ENCODE measurements at places on chromosomes 2 and 18.
A peak's percentile ranks its signal among the peaks of the same experiment; 100 is the strongest.

GRCh38 chr18:7840411-7840810 is 273.3 kb downstream of the PTPRM start:
- no peak for DNase-seq

DNA sequence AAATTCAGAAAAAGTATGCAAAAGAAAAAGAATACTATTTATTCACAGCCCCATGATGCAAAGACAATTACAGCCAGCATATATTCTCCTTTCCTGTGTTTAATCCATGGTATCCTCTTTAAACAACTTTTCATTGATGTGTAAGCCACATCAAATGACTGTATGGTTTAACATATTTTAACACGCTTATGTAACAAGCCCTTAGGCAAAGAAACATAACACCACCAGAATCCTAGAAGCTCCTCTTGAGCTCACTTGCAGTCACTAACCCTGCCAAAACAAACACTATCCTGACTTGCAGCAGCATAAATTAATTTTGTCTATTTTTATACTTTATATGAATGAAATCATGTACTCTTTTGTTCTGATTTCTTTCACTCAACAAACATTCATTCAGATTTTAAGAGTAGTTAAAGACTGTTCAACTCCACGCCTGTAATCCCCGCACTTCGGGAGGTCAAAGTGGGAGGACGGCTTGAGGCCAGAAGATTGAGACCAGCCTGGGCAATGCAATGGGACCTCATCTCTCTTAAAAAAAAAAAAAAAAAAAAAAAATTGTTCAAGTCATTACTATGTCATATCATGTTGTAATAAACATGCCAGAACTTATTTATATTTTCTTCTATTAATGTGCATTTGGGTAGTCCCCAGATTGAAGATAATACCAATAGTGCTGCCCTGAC is 226.3 kb downstream of the NBAS start:
- no peak for DNase-seq

- DNase-seq, result no peak
These were observed 696.9 kb upstream of the GYPC start for GRCh38 chr2:125959047-125959446.

DNA sequence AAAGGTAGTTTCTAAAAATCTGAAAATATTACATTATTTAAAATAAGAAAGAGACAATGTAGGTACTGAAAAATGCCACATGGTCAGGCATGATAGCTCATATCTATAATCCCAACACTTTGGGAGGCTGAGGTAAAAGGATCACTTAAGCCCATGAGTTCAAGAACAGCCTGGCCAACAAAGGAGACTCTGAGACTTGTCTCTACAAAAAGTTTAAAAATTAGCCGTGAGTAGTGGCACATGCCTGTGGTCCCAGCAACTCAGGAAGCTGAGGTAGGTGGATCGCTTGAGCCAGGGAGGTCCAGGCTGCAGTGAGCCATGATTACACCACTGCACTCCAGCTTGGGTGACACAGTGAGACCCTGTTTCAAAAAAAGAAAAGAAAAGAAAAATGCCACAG is 21.8 kb downstream of the ATAD2B start:
- DNase-seq, result no peak

- no peak for DNase-seq
These were observed 463 bp downstream of the HS1BP3 start for GRCh38 chr2:20650393-20650876.

GRCh38 chr2:46248171-46248570 is 49.0 kb upstream of the EPAS1 start:
- no peak for DNase-seq

DNA sequence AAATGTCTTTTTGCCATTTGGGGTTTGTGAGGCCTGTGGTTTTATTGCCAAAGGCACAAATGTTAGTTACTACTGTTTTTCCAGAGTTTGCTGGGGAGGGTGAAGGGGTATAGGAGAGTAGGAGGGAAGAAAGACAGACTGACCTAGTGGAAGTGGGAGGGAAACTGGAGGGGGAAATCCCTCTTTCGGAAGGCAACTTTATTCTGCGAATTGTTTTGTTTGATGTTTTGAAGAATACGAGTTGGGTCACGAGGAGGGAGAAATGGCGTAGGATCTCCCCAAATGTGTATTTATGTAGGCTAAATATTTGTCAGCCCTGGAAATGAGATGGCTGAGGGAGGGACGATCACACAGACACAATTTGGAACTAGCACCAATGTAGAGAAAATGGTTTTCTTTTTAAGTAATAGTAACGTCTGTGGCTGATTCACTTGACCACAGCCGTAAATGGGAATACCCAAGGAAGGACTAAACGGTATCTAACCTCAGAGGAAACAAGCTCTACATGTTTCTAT is 172.3 kb downstream of the ICOS start:
- DNase-seq, result peak; percentile 29

- no peak for DNase-seq
These were observed 259.4 kb downstream of the ANAPC1 start for GRCh38 chr2:111624411-111625156.

- no peak for DNase-seq
These were observed 43.0 kb downstream of the FIGN start for GRCh38 chr2:163692611-163693482.

DNA sequence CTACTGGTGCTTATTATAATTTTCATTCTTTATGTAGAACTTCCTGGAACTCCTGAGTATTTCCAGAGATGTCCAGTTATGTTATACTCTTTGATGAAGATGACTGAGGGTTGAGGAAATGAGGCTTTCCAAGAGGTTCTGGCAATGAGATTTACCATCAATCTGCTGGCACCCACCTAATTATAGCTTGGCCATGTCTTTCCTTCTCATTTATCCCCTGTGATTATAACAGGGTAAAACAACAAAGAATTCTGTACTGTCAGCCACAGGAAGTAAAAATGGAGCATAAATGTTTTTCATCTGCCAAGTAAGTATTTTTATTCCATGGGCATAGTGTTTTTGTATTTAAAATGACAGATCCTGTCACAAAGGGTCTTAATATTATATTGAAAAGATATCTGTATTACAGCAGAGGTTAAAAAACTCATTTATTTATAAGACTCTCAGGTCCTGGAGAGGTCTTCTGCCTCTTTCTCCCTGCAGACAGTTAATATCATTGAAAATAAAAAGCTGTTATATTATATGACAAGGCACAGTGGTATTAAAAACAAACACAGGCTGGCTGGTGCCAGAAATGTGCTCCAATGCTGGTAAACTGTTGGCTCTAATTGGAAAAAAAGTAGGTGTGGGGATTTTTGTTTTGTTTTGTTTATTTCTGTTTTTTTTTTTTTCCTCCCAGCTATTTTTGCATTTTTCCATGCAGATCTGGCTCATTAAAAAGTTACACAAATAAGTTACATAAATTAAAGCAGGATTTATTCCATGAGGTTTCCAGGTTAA is 1764.1 kb upstream of the CELF4 start:
- DNase-seq, result no peak

DNA sequence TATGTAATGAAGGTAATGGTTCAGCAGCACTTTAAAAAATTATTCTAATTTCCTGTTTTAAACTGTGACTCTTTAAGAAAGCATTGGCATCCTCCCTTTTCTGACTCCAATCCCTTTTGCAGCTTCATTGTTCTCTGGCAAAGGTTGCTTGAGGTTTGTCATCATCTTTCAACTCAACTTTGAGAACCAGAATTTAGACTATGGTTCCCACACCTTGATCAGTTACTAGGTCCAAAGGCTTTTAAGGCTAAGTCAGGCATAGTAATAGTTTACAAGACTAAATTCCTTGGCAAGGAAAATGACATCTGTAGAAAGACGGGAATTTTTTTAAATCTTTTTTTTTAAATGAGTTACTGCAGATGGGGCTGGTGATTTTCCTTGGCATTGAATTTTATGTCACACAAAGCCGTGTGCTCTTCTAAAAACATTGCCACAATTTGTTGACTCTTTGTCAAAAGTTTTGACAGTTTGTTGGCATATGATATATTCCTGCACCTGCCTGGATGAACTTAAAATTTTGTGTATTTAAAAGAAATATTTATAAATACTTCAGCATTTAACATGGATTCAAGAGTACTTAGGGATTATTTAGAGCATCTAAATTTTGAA is 451.0 kb downstream of the MEIS1 start:
- no peak for DNase-seq

- DNase-seq, result peak; percentile 8
These were observed 201.4 kb downstream of the SOCS6 start for GRCh38 chr18:70489986-70490933.

GRCh38 chr2:102473020-102473419 is at the start of gene SLC9A4:
SLC9A4 (plus strand) TSS chr2:102473226; CDS start chr2:102473760, 534 bp downstream.
- DNase-seq, result peak; percentile 40

DNA sequence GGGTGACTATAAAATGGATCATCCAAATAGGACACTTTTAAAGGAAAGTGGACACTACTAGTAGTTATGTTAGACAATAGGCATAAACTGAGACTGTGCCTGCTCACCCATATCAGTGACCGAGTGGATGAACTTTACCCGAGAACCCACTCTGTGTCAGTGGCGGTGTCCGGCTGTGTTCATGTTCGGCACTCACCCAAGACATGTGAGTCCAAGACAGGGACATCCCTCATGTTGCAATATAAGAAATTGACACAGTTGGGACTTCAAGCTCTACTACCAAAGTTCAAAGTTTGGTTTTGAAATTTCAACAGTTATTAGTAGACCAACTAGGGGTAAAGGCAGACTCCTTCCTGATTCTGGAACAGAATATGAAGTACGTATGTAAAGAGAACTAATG is 326.3 kb upstream of the TNP1 start:
- DNase-seq, result no peak

GRCh38 chr18:25553631-25554263 is 201.8 kb upstream of the ZNF521 start:
- DNase-seq, result no peak

- no peak for DNase-seq
These were observed 83.7 kb downstream of the BCL11A start for GRCh38 chr2:60469536-60470317.

DNA sequence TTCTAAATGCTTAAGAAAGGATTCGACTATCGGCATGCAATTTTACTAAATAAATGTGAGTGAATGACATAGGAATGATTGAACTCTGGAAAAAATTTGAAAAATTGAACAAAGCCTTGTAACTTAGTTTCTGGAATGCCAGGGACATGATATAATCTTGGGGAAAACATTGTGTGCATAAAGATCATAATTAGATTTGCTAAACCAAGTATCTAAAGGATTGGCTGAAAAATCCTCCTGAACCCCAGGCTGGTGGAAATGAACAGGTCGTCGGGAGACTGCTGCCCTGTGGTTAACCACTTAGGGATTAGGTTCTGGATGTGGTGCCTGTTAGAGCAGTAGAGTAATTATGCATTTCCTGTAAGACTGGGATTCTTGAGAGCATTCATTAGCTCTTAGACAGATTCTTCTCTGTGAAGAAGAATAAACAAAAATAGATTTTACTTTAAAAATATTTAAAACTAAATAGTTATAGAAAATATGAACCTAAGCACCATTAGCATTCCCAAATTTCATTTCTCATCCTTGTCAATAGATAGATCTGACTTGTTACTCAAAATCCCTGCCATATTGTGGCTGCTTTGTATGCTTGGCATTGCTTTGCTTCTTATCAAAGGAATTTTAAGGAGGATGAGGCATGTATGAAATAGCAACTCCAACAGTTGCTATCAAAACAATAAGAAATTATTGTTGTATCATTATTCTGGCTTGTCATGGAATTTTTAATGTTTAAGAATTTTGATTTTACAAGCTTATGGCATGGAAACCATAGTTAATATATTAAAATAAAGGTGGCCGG is 55.9 kb downstream of the LYPD6B start:
- DNase-seq, result no peak

DNA sequence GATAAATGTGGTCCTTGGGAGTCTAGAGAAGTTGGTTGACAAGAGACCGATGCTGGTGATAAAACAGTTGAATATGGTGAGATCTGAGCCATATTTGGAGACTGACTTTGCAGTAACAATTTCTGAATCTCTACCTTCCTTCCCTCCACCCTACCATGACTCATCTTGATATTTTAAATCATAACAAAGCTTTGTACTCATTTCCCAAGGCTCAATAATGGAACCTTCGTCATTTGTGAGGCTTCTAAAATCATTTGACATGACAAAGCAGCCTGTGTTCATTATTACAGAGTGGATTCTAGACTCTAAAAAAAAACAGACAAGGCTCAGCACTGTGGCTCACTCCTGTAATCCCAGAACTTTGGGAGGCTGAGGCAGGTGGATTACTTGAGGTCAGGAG is 38.5 kb upstream of the PDCL3 start:
- no peak for DNase-seq

DNA sequence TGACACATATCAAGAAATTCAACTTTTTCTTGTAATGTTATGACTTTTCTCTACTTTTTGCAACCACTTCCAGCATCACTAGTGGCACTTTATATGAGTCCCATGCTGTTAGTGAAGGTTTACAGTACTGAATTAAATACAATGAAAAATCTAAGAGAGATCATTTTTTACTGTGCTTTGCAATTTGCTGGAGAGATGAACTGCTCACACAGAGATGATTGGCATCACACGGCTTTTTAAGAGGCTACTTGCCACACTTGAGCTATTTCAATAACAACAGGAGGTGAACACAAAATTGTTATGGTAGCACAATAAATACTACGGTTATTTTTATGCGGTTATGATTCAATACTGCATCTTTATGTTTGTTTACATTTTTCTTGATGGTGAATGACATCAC is 88.9 kb downstream of the DAW1 start:
- DNase-seq, result no peak

DNA sequence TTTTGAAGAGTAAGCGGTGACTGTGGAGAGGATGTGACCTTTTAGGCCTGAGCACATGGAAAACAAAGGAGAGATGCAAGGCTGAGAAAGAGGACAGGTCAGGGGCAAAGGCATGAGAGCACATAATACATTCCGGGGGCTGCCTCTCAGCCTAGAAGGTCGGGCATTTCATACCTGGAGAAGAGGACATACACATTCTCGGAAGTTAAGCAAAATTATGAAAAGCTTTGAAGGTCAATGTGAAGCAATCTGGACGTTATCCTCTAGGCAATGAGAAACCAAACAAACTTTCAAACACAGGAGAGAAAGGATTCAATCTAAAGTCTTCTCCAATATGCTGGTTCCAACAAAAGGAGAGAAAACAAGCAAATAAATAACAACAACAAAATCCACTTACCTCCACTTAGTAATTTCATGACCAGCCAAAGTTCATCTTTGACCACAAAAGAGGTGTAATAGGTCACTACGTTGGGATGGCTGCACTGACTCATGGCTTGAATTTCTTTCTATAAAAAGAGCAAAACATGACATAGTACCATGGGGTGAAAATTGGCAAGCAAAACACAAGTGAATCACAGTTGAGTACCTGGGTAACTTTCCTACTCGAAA is 80.4 kb downstream of the STK39 start:
- DNase-seq, result no peak

GRCh38 chr18:56649996-56650395 is 1.2 kb upstream of the WDR7 start:
- DNase-seq, result no peak
